Ascending aorta (tissue), 2 donors: ENCODE measurements at places on chromosomes 7 and 10.

DNA sequence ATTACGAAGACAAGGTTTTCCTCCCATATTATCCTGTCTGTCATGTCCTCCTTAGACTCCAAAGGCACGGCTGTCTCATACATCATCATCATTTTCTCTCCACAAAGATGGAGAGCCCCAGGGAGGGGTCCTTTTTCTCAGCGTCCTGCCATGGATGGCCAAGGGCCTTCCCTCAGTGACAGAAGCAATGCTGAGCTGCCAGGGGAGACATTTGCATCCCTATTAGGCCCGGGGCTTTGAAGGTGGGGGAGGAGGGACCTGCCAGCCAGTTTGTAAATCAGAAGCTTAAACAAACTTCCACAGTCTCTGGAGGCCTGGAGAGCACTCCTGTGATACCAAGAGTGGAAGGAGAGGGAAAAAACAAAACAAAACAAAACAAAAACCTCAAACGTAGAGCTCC is 112.4 kb upstream of the ADO start:
- DNase-seq: no peak

DNA sequence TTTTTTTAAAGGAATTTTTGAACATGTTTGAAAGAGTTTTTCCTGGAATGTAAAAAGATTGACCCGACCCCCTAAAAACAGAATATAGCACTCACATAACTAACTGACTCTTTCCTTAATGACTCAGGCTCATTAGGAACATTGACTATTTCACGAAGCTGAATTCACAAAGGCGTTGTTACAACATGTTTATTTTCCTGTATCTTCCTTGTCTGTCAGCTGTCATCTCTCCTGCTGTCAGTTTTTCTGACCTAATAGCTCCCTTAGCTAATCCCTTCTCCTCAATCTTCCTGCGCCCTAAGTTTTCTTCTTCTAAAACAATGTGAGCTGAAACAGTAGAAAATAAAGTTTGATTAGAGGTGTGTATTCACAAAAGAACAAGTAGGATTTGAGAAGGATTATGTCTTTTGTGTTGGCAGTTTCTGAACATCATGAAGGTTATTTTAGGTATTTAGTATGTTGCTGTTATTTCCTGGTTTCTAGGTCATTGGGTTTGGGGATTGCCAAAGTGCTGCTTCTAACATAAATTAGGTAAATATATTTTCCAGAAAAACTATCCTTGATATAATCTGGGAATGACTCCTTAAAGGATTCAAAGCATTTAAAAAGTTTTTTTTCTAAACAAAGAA is 4.6 kb upstream of the MDFIC start:
- DNase-seq: no peak

GRCh38 chr7:138460176-138460648 is at the start of gene TRIM24:
Gene TRIM24 (plus strand): TSS chr7:138460259. CDS start chr7:138460549, 290 bp downstream.
- no peak for DNase-seq

DNA sequence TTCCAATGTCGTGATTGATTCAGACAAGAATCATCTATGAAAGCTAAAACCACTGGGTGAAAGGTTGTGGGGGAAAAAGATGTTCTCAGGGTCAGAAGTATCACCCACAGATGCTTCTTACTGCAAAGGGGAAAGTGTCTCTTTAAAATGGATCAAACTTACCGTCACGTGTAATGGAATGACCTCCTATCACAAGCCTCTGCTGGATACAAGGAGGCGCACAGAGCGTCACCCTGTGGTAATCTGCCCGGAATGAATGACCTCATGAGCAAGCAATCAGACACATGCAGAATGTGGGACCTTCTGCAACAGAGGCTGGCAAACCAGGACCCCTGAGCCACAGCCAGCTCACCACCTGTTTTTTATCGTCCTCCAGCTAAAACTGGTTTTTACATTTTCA is 33.0 kb downstream of the WIPF3 start:
- peak; percentile 71 for DNase-seq

- peak; percentile 73 for DNase-seq
These were observed 90.2 kb downstream of the DLG5 start for GRCh38 chr10:77836299-77836820.

DNA sequence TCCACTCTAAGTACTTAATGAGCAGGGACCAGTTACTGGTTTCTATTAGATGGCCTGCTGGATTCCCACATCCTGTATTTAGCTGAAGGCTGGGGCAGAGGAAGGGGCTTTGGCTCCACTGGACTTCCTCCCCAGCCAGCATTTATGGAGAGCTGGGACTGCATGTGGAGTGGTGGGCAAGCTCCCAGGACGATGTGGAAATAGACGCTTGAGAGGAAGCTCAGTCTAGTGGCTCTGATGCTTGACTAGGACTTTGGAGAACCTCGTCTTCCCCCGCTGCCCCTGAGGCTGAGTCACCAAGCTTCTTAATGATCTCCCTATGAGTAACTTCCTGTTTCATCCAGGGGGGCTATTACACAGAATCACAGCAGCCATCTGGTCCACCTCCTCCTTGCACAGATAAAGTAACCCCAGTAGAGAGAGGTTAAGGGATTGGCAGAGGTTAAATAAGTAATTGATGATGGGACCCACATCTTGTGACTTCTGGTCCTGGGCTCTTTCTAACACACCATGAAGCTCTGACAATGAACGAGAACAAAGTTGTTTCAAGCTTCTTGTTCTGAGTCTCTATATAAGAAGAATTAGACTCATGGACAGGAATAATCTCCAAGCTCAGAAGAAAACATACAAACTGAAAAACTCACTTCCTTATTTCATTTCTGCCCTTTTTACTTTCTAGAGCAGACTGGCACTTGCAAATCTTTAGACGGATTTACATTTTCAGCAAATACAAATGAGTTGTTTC is 126.2 kb downstream of the PRPF18 start:
- DNase-seq: peak; percentile 64

GRCh38 chr10:129402459-129402858 is 64.6 kb upstream of the MGMT start:
- no peak for DNase-seq

GRCh38 chr10:114289096-114289436 is 50.0 kb downstream of the VWA2 start:
- DNase-seq: no peak

- peak; percentile 74 for DNase-seq
These were observed 932 bp downstream of the ESYT2 start for GRCh38 chr7:158828133-158829020.

DNA sequence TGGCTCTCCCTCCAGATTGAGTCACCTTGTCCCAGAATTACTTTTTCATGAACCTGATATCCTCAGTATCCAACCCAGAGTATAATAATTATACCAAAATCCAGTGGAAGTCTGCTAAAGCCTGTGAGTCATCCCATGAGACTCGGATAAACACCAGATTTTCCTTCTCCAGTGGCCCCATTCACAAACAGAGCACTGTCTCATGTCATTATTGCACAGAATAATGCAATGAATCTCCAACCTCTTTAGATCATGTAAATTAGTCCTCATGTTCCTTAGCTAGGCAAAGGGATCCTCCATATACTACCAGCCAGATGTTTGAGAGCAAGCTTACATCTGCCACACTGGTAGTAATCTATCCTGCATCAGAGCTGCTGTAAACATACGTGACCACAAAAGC is 89.0 kb downstream of the AMPH start:
- DNase-seq: no peak

GRCh38 chr7:92044148-92044547 is 90.1 kb downstream of the CYP51A1 start:
- DNase-seq: no peak

GRCh38 chr10:80421050-80421706 is 12.8 kb downstream of the PRXL2A start:
- DNase-seq: no peak

DNA sequence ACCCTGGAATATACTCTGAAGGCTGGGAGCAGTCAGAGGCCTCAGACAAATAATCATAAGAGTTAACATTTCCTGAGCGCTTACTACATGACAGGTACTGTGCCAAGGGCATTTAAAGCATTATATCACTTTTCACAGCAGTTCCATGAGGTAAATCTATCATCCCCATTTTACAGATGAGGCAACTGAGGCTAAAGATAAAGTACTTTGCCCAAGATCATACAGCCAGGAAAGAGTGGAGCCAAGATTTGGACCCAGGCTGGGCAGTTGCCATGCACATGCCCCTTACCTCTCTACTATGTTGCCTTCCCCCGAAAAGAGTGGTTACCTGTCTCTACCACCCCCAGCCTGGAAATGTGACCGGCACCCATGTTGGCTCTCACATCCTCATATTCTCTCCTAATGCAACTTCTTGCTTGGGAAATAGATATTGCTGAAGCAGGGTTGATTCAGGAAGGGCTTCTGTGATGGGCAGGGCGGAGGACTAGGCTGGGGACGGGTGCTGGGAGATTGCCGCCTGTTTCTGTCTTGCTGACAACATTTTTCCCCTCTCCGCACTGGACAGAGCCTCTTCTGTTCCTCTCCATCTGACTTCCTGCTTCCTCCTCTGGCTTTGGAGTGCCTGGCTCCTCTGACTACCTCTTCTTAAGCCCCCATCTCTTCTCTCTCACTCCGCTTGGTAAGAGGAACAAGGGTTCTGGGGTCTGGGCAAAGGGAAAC is 13.8 kb downstream of the SMO start:
- no peak for DNase-seq

GRCh38 chr7:14480281-14480680 is 422.3 kb downstream of the DGKB start:
- DNase-seq: no peak

GRCh38 chr7:41688906-41689305 is 14.0 kb downstream of the INHBA start:
- DNase-seq: no peak

DNA sequence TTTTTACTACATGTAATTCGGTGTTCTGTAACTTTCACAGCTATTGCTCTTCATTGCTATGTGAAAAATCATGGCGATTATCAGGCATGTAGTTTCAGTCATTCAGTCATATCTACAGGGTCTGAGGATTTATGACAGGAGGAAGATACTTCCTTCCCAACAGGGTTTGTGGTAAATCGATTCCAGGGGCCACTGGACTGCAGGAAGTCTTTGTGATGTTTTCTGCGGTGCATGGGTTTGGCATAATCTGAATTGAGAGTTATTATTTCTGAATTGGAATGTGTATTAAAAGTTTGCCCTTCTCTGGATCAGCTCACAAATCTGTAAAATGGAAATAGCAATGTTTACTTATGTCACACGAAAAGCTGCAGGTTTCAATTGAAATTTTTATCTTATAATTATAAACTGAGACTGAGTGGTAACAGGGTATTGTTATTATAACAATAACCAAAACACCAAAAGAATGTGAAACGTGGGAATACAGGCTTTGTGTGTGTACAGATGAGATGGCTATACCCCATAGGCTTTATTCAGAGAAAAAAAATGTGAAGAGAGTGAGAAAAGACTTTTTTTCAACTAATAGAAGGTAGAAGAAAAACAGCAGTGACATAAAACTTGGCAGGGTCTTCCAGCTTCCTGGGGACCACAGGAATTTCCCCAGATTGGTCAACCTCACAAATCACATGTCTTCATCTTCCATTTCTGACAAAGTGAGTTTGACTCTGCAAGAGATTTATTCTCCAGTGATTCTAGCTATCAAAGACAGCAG is 307.7 kb upstream of the NFE2L3 start:
- no peak for DNase-seq

DNA sequence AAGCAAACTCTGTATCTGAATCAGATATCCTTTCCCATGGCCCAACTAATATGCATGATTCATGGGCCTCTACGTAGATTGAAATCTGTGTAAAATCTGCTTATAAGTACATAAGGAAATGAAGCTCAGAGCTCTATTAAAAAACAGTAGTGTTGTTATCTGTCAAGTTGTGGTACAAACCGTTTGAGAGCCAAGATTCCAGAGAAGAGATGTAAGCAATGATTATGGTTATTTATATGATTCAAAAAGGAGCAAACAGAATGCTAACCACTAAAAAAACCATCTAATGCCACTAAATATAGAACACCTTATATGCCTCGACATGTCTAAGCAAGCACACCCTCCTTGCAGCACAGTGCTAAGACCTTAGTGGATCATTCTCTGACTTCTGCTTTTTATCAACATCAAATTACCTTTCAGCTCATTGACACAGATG is 26.6 kb downstream of the RPP38 start:
- DNase-seq: no peak

GRCh38 chr7:94923412-94923811 is 16.0 kb downstream of the PPP1R9A start:
- no peak for DNase-seq

- DNase-seq: no peak
These were observed 405.2 kb downstream of the ARL4A start for GRCh38 chr7:13092708-13093005.

DNA sequence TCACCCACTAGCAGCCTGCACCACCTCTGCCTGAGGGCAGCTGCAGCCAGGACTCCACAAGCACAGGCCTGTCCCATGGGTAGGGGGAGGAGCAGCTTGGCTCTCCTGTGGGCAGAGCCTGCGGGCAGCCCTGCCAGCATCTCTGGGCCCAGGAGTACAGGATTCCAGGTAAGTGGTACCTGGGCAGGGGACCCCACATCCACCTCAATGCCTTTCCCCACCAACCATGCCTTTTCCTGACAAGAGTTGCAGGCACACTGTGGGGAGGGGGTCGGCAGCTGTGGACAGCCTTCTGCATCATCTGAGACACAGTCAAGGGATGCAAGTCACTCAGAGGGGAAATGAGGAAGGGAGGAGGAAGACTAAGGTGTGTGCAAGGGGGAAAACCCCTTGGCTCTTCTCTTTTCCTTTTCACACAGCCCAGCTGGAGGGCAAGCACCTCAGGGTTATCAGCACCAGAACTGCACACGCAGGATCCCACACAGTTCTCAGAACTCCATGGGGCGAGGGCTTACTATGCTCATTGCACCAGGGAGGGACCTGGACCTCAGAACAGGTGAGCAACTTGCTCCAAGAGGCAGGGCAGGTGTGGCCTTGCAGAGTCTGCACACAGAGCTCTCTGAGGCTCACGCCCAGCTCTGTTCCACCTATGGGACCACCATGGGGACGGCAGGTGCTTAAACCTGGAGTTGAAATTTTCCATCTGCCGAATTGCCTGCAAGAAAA is 16.5 kb upstream of the ANTXRL start:
- DNase-seq: no peak

DNA sequence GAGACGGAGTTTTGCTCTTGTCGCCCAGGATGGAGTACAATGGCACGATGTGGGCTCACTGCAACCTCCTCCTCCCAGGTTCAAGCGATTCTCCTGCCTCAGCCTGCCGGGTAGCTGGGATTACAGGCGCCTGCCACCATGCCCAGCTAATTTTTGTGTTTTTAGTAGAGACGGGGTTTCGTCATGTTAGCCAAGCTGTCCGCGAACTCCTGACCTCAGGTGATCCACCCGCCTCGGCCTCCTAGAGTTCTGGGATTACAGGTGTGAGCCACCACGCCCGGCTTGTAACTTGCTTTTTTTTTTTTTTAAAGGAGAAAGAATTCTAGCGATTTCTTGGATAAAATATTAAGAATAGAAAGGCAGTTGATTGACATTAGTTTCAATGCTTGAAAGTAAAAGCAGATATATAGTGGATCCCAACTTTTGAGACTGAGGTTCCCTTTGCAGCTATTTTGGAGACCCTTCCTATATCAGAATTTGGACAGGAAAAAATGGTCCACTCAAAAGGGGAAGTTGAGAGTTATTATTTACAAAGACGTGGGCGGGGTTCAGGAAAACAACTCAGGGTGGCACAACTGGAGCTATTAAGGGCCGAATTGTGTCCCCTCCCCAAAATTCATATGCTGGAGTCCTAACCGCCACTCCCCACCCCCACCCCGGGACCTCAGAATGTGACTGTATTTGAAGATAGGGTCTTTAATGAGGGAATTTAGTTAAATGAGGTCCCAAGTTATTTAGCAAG is 1.3 kb upstream of the ERCC6 start:
- no peak for DNase-seq
